ENCODE measurements at places on chromosomes 11 and 22. TPM values are rescaled to one million over a fixed set of nuclear protein-coding genes. Genes with fewer than 3 reads are reported as not detected.

The SF3A1 gene
- total RNA-seq = 12.9 TPM

The PIWIL4 gene
- 2.8 TPM for total RNA-seq

The ENTHD1 gene
- not detected for total RNA-seq

The OSBPL5 gene
- total RNA-seq = 47.6 TPM

The UPB1 gene
- total RNA-seq = not detected

The PANX3 gene
- total RNA-seq = not detected

The OR2D2 gene
- total RNA-seq = 0.22 TPM

The BATF2 gene
- 4.0 TPM for total RNA-seq

The TREH gene
- not detected for total RNA-seq

The HTR3A gene
- total RNA-seq = not detected

The ARHGEF17 gene
- 23.5 TPM for total RNA-seq

The GPR137 gene
- total RNA-seq = 37.6 TPM

The TRPM5 gene
- not detected for total RNA-seq

The KLHL35 gene
- total RNA-seq = 13.0 TPM

The NAALAD2 gene
- 0.76 TPM for total RNA-seq

The VPREB1 gene
- not detected for total RNA-seq

The RANGAP1 gene
- 73.5 TPM for total RNA-seq

The FAM83F gene
- not detected for total RNA-seq

The CYB5R2 gene
- total RNA-seq = 11.5 TPM

The CSNK2A3 gene
- 3.3 TPM for total RNA-seq

The OR9Q1 gene
- total RNA-seq = not detected

The UBQLNL gene
- 0.32 TPM for total RNA-seq

The RRM1 gene
- 91.1 TPM for total RNA-seq

The APOA5 gene
- not detected for total RNA-seq

The ST14 gene
- total RNA-seq = not detected

The CREB3L1 gene
- 37.7 TPM for total RNA-seq

The ACTN3 gene
- not detected for total RNA-seq

The PYGM gene
- total RNA-seq = not detected

The NKAPD1 gene
- total RNA-seq = 39.4 TPM

The TMEM45B gene
- not detected for total RNA-seq

The YPEL4 gene
- 1.7 TPM for total RNA-seq

The PTPRJ gene
- 9.5 TPM for total RNA-seq

The TMEM41B gene
- total RNA-seq = 47.7 TPM

The ZNF280B gene
- 0.11 TPM for total RNA-seq

The KCNJ4 gene
- not detected for total RNA-seq

The CNGA4 gene
- total RNA-seq = not detected

The RASGRP2 gene
- total RNA-seq = not detected

The PTS gene
- 36.5 TPM for total RNA-seq

The POU2AF2 gene
- not detected for total RNA-seq

The SLC29A2 gene
- total RNA-seq = not detected

The CDC42EP2 gene
- total RNA-seq = 32.6 TPM

The PACS1 gene
- total RNA-seq = 44.6 TPM

The NPTXR gene
- total RNA-seq = 2.7 TPM

The TRIM34 gene
- 12.1 TPM for total RNA-seq

The OR4A15 gene
- total RNA-seq = not detected

The CD6 gene
- not detected for total RNA-seq

The OR52N4 gene
- not detected for total RNA-seq

The SULT4A1 gene
- total RNA-seq = not detected

The SCO2 gene
- total RNA-seq = 17.5 TPM

The USP2 gene
- not detected for total RNA-seq

The ALX4 gene
- not detected for total RNA-seq

The GGTLC2 gene
- not detected for total RNA-seq

The ADAMTS15 gene
- 1.3 TPM for total RNA-seq

The RAB38 gene
- total RNA-seq = 0.43 TPM

The MYO18B gene
- not detected for total RNA-seq

The OR56A1 gene
- total RNA-seq = not detected
